Muscle of leg (tissue), 16 donors: ENCODE measurements at places on chromosomes 5 and 9.

DNA sequence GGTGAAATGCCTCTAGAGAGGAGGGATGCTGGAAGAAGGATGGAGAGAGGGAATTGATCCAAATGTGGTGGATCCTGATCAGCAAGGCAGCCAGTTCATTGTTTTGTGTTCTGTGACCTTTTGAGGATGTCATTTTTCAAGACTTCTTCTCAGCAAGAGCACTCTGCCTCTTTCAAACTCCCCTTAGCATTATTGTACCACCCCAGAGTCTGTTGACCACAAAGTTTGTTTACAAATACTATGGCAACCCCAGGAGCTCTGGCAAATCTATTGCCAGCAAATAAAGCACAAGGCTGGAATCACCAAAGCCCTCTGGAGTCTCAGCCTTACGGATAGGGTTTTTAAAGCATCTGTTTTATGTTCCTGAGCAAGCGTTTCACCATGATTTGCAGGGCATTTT, 76.2 kb upstream of the SLC1A3 start:
- peak; percentile 24 for DNase-seq

GRCh38 chr9:15304632-15305031, 2.4 kb downstream of the TTC39B start:
- DNase-seq: no peak

GRCh38 chr9:138059196-138059595, 181.6 kb downstream of the CACNA1B start:
- no peak for DNase-seq

GRCh38 chr9:105858006-105858690, 163.8 kb downstream of the TMEM38B start:
- no peak for DNase-seq

DNA sequence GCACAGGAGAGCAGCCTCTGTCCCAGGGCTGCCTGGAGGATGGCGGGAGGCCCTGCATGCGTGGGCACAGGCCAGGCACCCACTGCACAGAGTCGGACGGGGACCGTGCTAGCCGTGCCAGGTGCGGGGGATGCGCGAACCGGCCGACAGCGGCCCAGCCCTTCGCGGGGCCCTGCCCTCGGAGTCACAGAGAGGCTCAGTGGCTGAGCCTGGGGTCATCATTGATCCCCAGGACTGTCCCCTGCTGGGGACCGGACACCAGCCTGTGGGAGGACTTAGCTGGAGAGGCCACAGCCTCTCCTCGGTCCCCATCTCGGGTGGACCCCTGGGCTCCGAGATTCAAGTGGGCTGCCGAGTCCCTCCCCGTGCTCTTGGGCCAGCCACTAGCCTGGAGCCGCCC, 19.1 kb upstream of the LAMC3 start:
- no peak for DNase-seq

GRCh38 chr5:178462816-178463215, 127.4 kb downstream of the COL23A1 start:
- DNase-seq: no peak
